ENCODE measurements at places on chromosomes 1 and 21.

- no peak for DNase-seq
Measured at GRCh38 chr1:245589906-245590305, 435.1 kb downstream of the KIF26B start.

DNA sequence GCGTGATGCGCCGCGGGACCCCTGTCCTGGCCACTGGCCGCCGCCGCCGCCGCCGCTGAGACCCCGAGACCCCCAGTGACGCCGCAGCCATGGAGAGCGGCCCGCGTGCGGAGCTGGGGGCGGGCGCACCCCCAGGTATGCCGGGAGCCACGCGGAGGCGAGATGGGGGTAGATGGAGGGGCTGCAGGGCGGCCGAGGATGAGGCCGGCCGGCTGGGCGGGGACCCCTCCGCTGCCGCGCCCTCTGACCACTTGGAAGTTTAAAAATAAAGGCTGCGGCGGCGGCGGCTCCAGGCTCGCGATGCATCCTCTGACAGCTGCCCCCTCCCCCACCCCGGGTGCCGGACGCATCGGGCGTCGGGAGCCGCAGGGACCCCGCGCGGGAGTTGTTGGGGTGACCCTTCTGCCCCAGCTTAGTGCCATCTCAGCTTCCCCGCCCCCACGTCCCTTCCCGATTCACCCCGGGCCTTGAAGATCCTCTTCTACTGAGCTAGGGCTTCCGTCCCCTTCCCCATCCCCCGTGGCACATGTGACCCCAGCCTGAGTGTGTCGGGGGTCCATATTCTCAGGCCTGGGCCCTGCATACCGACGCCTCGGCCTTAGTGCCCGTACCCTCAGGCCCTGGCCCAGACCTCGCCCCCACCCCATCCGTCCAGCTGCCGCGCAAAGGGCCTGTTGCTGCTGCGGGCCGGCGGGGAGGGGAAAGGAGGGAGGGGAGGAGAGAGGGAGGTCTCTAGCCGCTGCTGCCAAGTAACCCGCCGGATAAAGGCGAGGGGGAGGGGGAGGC lies 562 bp downstream of the MAP7D1 start:
- peak; percentile 72 for DNase-seq

DNA sequence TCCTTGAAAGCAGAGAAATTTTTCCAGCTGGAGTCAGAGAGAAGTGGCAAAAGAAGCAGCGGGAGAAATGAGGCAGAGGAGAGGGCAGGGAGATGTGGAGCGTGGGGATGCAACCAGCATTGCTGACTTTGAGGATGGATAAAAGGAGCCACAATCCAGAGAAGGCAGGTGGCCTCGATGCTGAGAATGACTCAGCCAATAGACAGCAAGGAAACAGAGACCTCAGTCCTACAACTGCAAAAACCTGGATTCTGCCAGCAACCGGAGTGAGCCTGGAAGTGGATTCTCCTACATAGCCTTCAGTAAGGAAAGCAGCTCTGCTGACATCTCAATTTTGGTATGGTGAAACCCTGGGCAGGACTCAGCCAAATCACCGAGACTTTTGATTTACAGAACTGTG lies 128.9 kb upstream of the ATP1B1 start:
- DNase-seq = no peak

GRCh38 chr1:227894831-227895451 lies 52.8 kb downstream of the WNT9A start:
- DNase-seq = no peak

- peak; percentile 45 for DNase-seq
Measured at GRCh38 chr1:173383351-173383750, 93.8 kb upstream of the PRDX6 start.

DNA sequence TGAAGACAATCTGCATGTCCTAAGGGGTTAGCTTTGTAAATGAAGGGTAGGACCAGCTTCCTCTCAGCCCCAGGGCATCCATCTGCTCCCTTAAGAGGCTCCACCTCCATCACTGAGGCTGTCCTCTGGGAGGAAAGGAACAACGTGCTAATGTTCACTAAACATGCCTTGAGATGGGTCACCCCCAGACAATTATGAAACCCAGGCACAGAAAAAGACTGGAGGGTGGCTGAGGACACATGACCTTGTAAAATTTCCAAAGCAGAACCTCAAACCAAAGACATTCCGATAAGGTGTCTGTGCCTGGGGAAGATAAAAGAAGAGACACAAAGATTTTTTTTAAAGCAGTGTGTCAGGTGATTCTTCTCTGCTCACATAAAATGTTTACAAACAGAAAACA lies 37.6 kb upstream of the ZNF124 start:
- DNase-seq = no peak

GRCh38 chr1:161915051-161915503 lies 108.6 kb downstream of the OLFML2B start:
- no peak for DNase-seq

GRCh38 chr21:37525810-37526209 lies 159.2 kb downstream of the DYRK1A start:
- no peak for DNase-seq

GRCh38 chr1:205913451-205914154 lies 29.7 kb downstream of the SLC26A9 start:
- peak; percentile 37 for DNase-seq

DNA sequence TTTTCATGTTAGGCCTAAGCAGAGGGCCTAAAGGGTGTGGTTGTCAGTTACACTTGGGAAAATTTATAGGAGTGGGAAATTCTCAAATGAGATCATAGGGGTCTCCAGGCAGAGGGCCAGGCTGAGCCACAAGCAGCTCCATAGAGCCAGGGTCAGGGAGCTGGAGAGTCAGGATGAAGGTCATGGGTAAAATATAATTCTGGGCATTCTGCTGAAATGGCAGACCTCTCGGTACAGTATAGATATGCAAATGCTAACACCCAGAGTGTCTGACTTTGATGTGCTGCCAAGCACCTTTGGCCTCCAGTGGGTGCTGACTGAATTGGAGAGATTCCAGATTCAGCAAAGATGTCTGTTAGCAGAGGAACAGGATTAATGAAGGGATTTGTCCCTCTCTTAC lies 40.1 kb downstream of the DNM3 start:
- DNase-seq = no peak

GRCh38 chr1:85998105-85998855 lies 158.3 kb downstream of the COL24A1 start:
- DNase-seq = no peak

DNA sequence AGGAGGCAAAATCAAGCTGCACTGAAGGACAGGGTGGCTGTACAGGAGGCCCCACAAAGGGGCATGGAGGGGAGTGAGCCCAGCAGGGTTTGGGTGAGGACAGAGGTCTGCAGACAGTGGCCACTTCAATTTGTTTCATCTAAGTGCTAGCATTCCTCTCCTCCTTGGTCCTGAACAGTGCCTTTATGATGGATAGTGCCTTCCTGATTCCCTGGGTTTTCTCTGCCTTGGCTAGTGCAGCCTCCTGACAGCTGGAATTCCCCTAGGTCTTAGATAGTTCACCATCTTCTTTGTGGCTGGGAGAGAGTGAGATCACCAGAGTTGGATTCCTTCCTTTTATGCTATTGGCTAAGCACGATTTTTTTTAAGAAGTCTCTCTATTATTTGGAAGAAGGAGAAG lies 3.8 kb upstream of the HPCAL4 start:
- DNase-seq = no peak

GRCh38 chr21:41616031-41616591 lies 108.2 kb upstream of the TMPRSS2 start:
- peak; percentile 84 for DNase-seq

Data from GM03348 (cell line).